ENCODE measurements at places on chromosomes 13 and 19. TPM values are rescaled to one million over a fixed set of nuclear protein-coding genes. Genes with fewer than 3 reads are reported as not detected.

DNA sequence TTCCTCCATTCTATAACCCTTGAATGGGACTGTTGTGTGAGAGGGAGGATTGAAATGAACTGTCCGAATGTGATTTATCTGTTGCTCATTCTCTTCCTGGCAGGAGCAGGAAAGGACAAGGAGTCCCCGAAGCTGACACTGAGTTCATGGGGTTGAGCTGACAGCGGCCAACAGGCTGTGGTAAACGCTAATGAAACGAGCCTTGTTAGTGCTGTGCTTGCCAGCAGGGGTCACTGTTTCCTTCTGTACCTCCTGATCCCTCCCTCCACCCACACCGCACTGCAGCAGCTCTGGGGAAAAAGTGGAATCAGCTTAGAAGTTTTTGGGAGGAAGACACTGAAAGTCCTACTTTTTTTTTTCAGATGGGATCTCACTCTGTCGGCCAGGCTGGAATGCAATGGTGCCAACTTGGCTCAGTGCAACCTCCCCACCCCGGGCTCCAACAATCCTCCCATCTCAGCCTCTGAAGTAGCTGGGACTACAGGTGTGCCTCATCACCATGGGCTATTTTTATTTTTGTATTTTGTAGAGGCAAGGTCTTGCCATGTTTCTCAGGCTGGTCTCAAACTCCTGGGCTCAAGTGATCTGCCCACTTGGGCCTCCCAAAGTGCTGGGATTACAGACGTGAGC, 6.7 kb upstream of the ZNF761 start:
- H3K4me3 ChIP-seq = no peak overlapping the region
- no peaks in the 10 kb centered on the region for H3K27me3 ChIP-seq
- DNase-seq = peak; percentile 58
- no peaks in the 10 kb centered on the region for H3K36me3 ChIP-seq

DNA sequence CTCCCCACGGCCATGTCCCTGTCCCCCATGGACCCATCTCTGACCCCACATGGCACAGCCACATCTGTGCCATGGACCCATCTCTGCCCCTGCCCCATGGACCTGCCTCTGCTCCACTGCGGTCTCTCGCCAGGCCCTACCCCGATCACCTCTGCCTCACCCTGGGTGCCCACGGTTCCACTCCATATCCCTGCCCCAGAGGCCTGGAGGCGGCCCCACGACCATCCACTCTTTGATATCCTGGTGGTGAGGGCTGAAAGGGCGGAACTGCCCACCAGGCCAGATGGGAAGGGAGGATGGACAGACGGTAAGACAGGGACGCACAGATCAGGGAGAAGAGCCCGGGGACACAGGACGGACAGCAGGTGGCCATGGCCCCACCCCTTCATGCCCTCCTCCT, 327 bp downstream of the PTGER1 start:
- DNase-seq = no peak
- H3K4me1 ChIP-seq = peaks cover 16% of the 10 kb centered on the region
- peaks cover 51% of the 10 kb centered on the region for H3K27me3 ChIP-seq
- H3K27ac ChIP-seq = no peak overlapping the region

DNA sequence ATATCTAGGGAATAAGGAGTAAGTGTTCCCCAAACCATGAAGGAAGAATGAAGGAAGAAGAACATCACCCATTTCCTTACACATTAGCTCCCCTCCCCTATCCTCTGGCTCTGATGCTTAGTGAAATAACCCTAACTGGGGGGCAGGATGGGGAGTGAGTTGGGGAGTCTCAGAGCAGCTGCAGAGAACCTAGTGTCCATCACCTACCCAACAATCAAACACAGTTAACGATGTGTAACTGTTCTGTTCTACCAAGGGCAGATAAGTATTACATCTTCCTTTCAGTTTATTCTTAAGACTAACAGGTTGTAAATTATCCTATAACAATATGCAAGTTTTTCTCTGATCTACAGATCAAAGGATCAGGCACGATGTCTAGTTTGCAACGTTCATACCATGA, 12.8 kb downstream of the ELF1 start:
- H3K27me3 ChIP-seq = no peaks in the 10 kb centered on the region
- H3K36me3 ChIP-seq = no peaks in the 10 kb centered on the region
- peaks cover 54% of the 10 kb centered on the region for H3K4me1 ChIP-seq
- H3K27ac ChIP-seq = peak overlapping the region; percentile 81

- no peak overlapping the region for H3K27ac ChIP-seq
- no peaks in the 10 kb centered on the region for H3K27me3 ChIP-seq
- no peaks in the 10 kb centered on the region for H3K36me3 ChIP-seq
- H3K4me3 ChIP-seq = no peak overlapping the region
These were observed 652.2 kb upstream of the PCDH20 start for GRCh38 chr13:62067821-62068220.

DNA sequence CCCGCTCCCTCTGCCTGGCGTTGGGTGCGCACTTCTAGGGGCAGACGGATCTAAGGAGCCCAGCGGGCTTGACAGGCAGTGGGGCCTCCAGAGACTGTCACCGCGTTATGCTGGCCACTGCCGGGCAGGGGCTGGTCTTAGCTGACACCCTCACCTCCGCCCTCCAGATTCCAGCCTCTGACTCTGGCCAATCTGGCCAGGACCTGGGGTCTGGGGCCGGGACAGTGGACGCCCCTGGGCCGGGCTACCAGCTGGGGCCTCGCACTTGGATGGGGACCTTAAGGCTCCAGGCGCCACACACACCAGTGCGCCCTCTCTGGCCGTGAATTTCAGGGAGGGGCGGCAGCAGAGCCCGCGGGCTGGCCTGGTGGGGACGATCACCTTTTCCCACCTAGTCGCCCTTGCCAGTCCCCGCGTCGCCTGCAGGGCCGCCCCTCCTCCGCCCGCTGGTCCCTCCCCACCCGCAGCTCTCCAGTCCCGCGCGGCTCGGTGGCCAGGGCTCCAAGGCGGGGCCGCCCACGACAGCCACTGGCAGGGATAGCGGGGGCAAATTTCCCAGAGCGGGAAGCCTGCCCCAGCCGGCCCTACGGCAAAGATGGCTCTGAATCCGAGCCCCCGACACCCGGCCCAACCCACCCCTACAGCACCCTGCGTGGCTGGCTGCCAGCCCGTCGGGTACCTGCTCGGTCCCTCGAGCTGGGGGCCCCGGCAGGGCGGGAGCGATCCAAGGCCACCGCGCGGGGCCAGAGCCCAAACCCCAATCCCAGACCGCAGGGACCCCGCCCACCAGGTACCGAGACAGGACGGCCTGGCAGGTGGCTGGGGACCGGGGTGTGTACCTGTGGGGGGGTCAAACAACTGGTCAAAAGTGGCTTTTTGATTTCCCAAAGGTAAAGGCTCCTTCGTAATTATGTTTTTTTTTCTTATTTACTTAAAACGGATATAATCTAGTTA, 6.1 kb upstream of the ZNF98 start:
- no peak overlapping the region for H3K4me3 ChIP-seq
- no peaks in the 10 kb centered on the region for H3K36me3 ChIP-seq
- no peaks in the 10 kb centered on the region for H3K27me3 ChIP-seq
- no peaks in the 10 kb centered on the region for H3K4me1 ChIP-seq
- H3K27ac ChIP-seq = no peak overlapping the region
- no peak for DNase-seq

- peak overlapping the region; percentile 21 for H3K27ac ChIP-seq
- peaks cover 8% of the 10 kb centered on the region for H3K4me1 ChIP-seq
- H3K36me3 ChIP-seq = no peaks in the 10 kb centered on the region
- no peak overlapping the region for H3K4me3 ChIP-seq
- no peak for DNase-seq
These were observed 1968.9 kb downstream of the PCDH9 start for GRCh38 chr13:65260946-65261891.

OR7A17 gene
- not detected for polyA plus RNA-seq

DNA sequence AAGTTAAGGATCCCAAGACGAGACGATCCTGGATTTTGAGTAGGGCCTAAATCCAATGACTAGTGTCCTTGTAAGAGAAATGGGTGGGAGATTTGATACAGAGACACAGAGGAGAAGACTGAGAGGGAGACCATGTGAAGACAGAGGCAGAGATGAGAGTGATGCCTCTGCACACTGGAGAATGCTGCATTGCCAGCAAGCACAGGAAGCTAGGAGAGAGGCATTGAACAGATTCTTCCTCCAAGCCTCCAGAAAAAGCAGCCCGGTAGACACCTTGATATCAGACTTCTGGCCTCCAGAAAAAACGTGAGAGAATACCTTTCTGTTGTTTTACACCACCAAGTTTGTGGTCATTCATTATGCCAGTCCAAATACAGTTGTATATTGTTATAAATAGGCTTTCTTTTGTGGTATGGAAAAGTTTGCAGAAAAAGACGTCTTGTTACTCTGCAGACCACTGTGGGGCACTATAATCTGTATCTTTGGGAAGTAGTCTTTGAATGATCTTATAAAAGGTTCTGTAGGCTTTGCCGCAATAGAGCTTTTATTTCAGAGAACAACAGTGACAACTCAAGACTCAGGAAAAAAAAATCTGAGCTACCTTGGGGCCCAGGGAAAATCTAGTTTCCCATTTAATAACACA, 17.9 kb upstream of the RFC3 start:
- H3K27me3 ChIP-seq = peaks cover 11% of the 10 kb centered on the region
- H3K4me1 ChIP-seq = no peaks in the 10 kb centered on the region
- H3K27ac ChIP-seq = no peak overlapping the region
- no peaks in the 10 kb centered on the region for H3K36me3 ChIP-seq

- H3K27me3 ChIP-seq = no peaks in the 10 kb centered on the region
- no peak for DNase-seq
- no peak overlapping the region for H3K27ac ChIP-seq
- H3K36me3 ChIP-seq = peaks cover 8% of the 10 kb centered on the region
- H3K4me3 ChIP-seq = no peak overlapping the region
These were observed 18.2 kb upstream of the FFAR2 start for GRCh38 chr19:35429698-35430408.

- peak overlapping the region; percentile 46 for H3K27ac ChIP-seq
- peaks cover 25% of the 10 kb centered on the region for H3K36me3 ChIP-seq
These were observed 11.2 kb downstream of the ZNF317 start for GRCh38 chr19:9151367-9151766.

- no peaks in the 10 kb centered on the region for H3K4me1 ChIP-seq
- peaks cover 6% of the 10 kb centered on the region for H3K36me3 ChIP-seq
These were observed 6.9 kb downstream of the HAUS5 start for GRCh38 chr19:35619290-35619923.

DNA sequence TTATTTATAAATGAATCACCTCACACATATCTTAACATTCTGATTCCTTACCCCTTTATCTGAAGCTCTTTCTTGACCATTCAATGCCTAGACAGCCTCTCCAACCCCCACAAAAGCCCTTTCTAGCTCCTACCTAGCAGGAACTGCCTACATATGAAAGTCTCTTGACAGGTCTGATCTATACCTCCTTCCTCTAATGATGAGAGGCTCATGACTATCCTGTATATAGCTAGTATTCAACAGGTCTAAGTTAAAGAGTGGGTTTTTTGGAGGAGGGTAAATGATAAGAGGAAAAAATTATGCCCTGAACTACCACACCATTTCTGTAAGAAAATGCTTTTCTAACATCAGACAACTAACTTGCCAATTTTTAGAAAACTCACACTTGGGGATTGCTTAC, 47.0 kb downstream of the RBM26 start:
- no peak for DNase-seq
- H3K27ac ChIP-seq = no peak overlapping the region
- H3K4me3 ChIP-seq = no peak overlapping the region
- peaks cover 26% of the 10 kb centered on the region for H3K36me3 ChIP-seq
- H3K4me1 ChIP-seq = peaks cover 5% of the 10 kb centered on the region
- H3K27me3 ChIP-seq = no peaks in the 10 kb centered on the region

DNA sequence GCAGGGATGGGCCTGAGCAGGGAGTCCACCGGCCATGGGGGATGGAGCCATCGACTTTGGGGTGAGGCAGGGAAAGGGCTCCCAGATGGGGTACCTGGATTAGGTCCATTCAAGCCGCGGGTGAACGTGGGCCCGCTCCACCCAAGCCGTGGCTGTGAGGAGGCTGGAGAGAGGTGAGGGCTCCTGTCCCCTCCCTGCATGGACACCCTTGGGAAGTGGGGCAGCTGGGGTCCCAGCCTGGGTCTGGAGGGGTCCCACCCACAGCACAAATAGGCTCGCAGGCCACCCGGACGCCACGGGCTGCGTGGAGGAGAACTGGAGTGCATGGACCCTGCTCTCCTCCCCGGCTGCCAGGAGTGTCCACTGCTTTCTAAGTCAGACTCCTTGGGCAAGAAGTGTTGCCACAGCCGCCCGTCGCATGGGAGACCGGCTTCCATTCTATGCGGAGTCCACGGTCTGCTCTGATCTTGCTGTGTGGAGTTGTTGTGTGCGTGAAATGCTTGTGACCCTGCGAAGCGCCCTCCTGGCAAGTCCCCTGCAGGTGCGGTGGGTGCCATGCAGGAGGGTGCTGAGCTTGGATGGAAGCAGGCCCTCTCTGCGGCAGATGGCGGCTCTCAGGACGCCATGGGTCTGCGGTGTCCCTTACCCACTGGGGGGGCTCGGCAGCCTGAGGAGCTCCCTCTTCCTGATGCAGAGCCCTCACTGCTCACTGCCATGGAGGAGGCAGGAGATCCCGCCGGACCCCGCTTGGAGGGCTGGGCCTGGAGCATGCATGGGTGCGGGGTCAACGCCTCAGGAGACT, 2.0 kb downstream of the DAZAP1 start:
- H3K4me3 ChIP-seq = peak overlapping the region; percentile 84
- H3K4me1 ChIP-seq = peaks cover 43% of the 10 kb centered on the region
- DNase-seq = no peak
- H3K27ac ChIP-seq = no peak overlapping the region
- no peaks in the 10 kb centered on the region for H3K27me3 ChIP-seq

Measured in naive B cell (primary cell).